NCI-H1436 treated with DMSO at 0.1 percent for 48 hours (cell line): ENCODE measurements at places on chromosomes 7 and 10.

- DNase-seq: no peak
Measured at GRCh38 chr10:26543567-26544306, 105.6 kb downstream of the APBB1IP start.

- no peak for DNase-seq
Measured at GRCh38 chr7:6533893-6534495, 17.3 kb downstream of the GRID2IP start.

DNA sequence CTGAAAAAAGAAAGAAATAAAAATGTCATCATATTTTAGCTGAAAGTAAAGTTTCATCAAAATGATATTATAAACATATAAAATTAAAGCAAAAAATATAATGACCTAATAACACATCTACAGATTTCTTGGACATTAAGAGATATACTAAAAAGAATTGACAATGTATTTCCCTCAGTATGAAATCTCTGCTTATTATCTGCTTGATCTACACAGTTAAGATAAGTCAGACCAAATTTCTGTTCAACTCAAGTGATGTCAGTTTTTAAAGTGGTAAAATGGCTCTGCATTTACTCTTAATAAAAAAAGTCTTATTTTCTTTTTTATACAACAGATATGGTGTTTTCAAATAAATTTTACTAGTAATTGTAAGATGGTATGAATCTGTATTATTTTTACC, 159.4 kb upstream of the SEMA3A start:
- DNase-seq: no peak

GRCh38 chr10:75042292-75042974, 69.0 kb upstream of the SAMD8 start:
- no peak for DNase-seq

DNA sequence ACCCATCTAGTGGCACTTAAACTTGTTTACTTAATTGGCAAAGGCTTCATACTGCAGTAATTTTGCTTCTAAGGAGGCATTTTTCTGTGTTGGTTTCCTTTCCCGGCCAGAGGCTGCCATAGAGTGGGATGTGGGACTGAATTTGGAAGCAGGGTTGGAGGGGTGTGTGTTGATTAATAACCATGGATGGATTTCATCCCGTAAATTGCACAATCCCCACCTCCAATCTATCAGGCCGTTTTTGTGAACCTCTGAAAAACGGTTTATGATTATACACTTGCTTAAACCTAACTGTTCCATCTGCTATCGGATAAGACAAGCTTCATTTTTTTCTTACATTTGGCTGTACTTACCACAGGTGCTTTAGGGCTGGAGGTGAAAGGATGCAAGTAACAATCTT, 1.3 kb downstream of the TMEM60 start:
- no peak for DNase-seq

DNA sequence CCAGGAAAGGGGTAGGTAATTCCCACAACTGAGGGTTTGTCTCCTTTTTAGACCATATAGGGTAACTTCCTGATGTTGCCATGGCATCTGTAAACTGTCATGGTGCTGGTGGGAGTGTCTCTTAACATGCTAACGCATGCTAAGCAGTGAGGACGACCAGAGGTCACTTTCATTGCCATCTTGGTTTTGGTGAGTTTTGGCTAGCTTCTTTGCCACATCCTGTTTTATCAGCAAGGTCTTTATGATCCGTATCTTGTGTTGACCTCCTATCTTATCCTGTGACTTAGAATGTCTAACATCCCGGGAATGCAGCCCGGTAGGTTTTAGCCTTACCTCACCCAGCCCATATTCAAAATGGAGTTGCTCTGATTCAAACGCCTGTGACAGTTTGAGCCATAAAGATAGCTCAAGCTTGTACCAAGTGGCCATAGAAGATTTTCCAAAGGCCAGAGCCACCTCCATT, 176.0 kb upstream of the NAMPT start:
- no peak for DNase-seq

DNA sequence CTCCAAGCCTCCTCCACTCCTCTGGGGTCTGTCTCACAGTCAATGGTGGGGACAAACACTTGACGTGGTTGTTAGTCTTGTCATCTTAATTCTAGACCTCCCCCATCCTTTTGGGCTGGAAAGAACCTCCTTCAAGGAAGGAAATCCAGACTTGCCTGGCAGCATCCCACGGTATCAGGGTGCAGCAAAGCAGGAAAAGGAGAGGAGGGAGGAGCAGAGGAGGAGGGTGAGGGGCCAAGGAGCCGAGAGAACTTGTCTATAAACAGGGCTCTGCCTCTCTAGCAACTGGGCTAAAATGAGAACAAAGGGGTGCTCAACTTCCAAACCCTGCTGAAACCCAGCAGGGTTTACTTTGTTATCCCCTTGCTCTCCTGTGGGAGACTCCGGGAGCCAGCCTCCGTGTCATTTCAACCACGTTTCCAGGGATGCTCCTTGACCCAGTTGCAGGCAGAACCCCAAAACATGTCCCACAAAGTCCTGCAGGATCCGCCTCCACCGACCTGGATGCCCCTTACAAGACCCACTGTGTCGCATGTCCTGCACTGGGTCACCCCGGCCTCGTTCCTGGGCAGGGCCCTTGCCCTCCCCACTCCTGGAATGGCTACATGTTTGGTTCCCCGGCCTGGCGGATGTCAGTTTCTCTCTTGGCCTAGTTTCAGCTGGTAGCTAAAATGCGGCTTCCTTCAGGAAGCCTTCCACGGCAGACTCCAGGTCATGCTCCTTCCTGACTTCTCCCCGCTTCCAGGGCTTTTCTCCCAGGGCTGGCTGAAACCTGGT, 69.7 kb upstream of the MGMT start:
- no peak for DNase-seq

DNA sequence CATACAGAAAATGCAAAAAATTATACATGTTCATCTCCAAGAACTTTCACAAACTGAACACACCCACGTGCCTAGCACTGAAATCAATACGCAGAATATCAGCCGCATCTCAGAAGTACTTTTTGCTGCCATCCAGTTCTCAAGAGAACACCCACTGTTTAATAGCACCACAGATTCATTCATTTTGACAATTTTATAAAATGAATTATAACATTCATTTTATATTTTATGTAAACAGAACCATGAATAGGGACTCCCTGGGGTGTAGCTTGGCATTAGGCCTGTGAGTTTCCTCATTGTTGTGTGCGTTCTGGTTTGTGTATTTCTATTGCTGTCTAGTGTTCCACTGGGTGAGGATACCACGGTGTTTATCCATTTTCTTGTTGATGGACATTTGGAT, 77.3 kb upstream of the PIP4K2A start:
- no peak for DNase-seq

DNA sequence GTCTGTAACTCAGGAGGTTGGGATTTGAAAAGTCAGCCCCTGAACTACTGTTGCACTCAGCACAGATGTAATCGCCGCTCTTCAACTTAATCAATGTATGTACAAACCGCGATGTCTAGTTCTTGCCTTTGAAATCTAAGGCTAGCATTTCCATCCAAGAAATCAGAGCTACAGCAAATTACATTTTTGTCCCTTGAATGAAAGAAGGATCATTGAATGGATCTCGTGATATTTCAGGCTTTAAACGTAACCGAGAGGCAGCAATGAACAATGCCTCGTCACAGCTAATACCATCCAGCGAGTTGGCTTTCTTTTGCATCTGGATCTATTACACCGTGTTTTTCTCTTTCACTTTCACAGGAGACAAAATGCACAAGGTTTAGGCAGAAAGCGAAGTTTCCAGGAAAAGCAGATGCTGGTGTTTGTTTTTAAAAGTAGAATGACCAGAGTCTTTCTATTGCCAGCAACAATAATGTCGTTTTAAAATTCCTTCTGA, 5.5 kb downstream of the SKIDA1 start:
- no peak for DNase-seq

DNA sequence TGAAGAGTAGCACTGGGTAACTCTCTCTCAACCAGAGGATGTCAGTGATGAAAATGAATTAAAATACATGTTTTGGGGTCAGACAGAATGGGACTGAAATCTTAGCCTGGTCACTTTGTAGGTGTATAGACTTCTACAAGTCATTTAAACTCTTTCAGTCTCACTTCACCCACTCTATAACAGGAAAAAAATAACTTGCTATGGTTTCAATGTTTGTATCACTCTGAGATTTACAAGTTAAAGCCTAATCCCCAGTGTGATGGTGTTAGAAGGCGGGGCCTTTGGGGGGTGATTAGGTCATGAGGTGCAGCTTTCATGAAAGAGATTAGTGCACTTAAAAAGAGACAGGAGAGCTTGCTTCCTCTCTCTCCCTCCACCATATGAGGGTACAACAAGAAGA, 134.8 kb downstream of the INHBA start:
- no peak for DNase-seq

DNA sequence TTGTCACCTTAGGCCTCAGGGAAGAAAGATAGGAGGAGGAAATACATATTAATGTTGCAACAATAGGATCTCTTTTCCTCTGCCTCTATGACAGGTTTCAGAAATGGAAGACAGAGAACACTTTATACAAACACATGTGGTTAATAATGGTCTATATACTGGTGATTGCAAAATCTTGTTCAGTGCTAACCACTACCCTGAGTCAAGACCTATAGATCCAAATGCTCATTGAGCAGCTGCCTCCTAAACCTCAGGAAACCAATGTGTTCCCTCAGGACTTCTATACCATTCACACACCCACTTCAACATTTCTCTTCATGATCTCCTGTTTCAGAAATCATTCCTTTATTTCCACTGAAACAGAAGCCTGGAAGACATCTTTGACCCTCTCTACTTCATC, 32.5 kb upstream of the VWDE start:
- no peak for DNase-seq

- DNase-seq: no peak
Measured at GRCh38 chr7:18574676-18575075, 79.1 kb downstream of the HDAC9 start.

DNA sequence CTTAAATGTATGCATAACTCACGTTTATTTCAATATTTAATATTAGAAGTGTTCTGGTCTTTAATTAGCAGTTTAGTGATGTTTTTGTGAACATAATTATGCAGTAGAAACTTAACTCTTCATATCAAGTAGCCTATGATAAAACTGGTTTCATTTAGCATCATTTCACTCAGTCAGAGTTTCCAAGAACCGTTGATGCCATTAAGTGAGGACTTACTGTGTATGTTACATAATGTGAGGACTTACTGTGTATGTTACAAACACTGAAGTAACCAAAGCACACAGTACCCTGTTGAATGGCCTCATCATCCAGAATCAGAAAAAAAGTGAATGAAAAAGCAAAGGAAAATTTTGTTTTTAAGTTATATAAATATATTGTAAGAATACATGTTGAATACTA, 32.9 kb upstream of the PBLD start:
- no peak for DNase-seq

GRCh38 chr7:28890137-28890536, 68.0 kb downstream of the TRIL start:
- no peak for DNase-seq

GRCh38 chr7:877312-878232, 1.2 kb downstream of the GET4 start:
- no peak for DNase-seq

DNA sequence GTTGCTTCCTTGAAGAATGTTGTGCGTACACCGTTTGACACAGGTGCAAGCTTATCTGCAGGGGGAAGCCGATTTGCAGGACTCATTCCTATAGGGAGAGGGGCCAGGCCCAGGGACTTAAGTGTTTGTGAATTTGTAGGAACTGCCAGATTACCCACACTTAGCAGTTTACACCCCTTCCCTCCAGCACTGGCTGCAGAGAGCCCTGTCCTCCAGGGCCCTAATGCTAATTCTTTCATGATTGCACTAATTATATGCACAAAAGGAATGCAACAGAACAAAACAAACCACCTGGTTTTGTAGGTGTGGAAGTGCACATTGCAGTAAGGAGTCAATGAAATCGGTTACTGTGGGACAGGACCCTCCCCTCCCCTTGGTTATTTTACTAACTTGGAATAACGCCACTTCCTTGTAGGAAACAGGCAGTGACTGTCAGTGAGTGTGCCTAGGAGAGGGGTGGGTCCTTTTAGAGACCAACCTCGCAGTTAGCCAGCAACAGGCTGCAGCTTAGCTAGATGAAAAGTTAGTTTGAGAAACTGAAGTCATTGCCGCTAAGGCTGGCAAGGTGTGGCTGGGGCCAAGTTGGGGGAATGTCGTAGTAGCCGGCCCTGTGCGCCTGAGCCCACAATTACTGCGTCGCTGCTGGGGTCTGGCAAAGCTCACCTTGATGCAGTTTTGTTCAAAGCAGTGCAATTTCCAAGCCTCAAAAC, 60.6 kb downstream of the CUX1 start:
- DNase-seq: no peak

DNA sequence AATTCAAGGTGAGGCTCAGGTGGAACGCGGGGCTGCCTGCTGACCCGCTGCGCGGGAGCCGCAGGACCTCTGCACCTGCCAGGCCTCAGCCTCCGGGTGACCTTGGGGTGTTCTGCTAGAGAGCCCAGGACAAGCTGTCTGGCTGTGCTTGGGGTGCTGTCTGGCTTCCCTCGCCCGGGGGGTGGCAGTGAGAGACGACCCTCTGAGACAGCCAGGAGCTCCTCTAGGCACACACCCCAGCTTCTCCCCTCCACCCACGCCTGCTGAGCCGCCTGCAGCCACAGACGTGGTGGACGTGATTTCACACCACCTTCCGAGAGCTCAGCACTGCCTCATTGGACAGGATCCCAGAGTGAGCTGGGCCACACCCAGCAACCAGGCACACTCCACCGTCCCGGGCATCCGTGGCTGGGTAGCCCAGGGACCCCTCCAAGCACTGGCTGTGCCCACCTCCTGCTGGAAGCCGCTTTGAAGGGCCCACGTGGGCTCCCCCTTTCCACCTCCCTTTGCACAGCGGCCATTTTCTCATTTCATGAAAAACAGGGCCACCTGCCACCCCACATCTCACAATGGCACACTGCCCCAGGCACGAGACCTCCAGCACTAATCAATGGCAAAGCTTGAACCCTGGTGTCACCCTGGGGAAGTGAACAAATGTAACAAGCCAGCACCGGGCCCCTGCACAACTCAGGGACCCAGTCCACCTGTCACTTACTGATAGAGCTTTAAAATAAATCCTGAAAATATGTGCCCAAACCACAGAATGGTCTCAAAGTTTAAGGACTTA, 35.0 kb downstream of the ZFAND2A start:
- DNase-seq: no peak

DNA sequence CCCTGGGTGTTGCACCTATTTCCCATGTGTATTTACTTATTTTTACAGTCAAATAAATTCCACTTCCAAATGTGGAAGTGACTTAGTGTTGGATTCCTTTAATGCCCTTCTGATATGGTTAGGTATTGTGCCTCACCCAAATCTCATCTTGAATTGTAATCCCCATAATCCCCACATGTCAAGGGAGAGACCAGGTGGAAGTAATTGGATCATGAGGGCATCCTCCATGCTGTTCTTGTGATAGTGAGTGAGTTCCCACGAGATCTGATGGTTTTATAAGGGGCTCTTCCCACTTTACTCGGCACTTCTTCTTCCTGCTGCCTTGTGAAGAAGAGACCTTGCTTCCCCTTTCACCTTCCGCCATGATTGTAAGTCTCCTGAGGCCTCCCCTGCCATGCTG, 136.9 kb downstream of the SNX10 start:
- no peak for DNase-seq

GRCh38 chr10:62082729-62083411, 181.4 kb downstream of the ARID5B start:
- peak; percentile 24 for DNase-seq

- no peak for DNase-seq
Measured at GRCh38 chr7:99031496-99031895, 112.4 kb downstream of the SMURF1 start.
